ENCODE measurements at places on chromosomes 7 and 10. TPM values are rescaled to one million over a fixed set of nuclear protein-coding genes. Genes with fewer than 3 reads are reported as not detected.

Gene SYT15
- 0.79 TPM for total RNA-seq

Gene ASCC1
- total RNA-seq, result 26.3 TPM

Gene GPRIN2
- total RNA-seq, result not detected

Gene TLX1
- total RNA-seq, result not detected

Gene VIM
- total RNA-seq, result 1,413 TPM

Gene NUTM2E
- total RNA-seq, result 0.12 TPM

Gene H2BK1
- not detected for total RNA-seq

Gene OR2A12
- total RNA-seq, result not detected

Gene NYAP1
- total RNA-seq, result not detected

Gene FAM24B
- total RNA-seq, result 17.1 TPM

Gene PDE6C
- total RNA-seq, result not detected

Gene IDI2
- total RNA-seq, result not detected

Gene ST7
- total RNA-seq, result 14.8 TPM

Gene ETV1
- total RNA-seq, result 5.9 TPM

Gene MACROH2A2
- 17.6 TPM for total RNA-seq

Gene KLF14
- total RNA-seq, result not detected

Gene PCLO
- total RNA-seq, result 2.0 TPM

Gene BAG3
- total RNA-seq, result 53.7 TPM

Gene C10orf95
- total RNA-seq, result 0.49 TPM

Gene IKZF5
- 10.3 TPM for total RNA-seq

Gene AMPH
- total RNA-seq, result 0.63 TPM

Gene PON1
- total RNA-seq, result not detected

Gene TBX20
- not detected for total RNA-seq

Gene CPA4
- 4.3 TPM for total RNA-seq

Gene IGF2BP3
- 29.8 TPM for total RNA-seq

Gene RAMP3
- not detected for total RNA-seq

Gene RSU1
- 50.5 TPM for total RNA-seq

Gene CAV2
- 171 TPM for total RNA-seq

Gene FMC1
- total RNA-seq, result 11.8 TPM

Gene VPS50
- 15.2 TPM for total RNA-seq

Gene AGMO
- total RNA-seq, result not detected

Gene CREB3L2
- 79.4 TPM for total RNA-seq

Gene LRCH4
- total RNA-seq, result 22.3 TPM

Gene COL26A1
- total RNA-seq, result not detected

Gene YWHAG
- 178 TPM for total RNA-seq

Gene PLEKHS1
- not detected for total RNA-seq

Gene ADIRF
- 89.0 TPM for total RNA-seq

Gene MALRD1
- not detected for total RNA-seq

Gene BAMBI
- 21.2 TPM for total RNA-seq
